ENCODE measurements at places on chromosomes 3 and 15.

- DNase-seq, result no peak
These were observed at the start of gene CASR for GRCh38 chr3:122183521-122183892. CASR (plus strand) TSS chr3:122183668; CDS start chr3:122254190, 70,522 bp downstream.

- no peak for DNase-seq
These were observed 22.9 kb upstream of the KIF23 start for GRCh38 chr15:69391046-69391757.

GRCh38 chr15:41966920-41967465 is 5.4 kb downstream of the EHD4 start:
- DNase-seq, result no peak

- no peak for DNase-seq
These were observed 479.1 kb downstream of the ZBBX start for GRCh38 chr3:166900866-166901577.

DNA sequence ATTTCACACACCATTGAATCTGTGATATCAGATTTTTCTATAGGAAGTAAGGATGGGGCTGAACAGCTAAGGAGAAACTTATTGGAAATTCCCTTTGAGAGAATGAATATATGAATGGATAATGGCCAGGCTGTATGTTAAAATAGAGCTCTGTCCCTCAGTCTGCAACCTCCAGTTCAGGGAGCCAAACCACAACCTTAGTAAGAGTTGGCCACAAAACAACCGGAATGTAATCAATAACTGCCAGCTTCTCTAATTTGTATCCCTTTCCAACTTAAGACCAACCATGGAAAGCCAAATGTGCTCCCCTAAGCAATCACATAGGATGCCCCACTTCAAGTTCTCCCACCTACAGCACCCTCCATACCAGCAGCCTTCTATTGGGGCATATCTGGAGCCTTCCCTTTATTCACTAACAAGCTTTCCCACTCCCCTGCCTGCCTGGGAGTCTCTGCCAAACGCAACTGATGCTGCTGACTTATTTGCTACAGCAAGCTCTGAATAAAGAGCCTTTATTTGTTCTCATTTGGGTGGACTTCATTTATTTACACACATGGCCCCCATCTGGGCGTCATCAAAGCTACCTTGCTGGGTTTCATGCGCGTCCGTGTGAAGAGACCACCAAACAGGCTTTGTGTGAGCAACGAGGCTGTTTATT is 75.4 kb upstream of the LARS2 start:
- DNase-seq, result no peak

GRCh38 chr3:43884581-43884980 is 193.8 kb downstream of the ABHD5 start:
- DNase-seq, result no peak

GRCh38 chr15:40582726-40583246 is 11.3 kb upstream of the KNL1 start:
- DNase-seq, result no peak

- DNase-seq, result no peak
These were observed 13.0 kb upstream of the TMEM115 start for GRCh38 chr3:50372349-50372748.

GRCh38 chr3:97297032-97297431 is 467.5 kb upstream of the ARL6 start:
- no peak for DNase-seq

DNA sequence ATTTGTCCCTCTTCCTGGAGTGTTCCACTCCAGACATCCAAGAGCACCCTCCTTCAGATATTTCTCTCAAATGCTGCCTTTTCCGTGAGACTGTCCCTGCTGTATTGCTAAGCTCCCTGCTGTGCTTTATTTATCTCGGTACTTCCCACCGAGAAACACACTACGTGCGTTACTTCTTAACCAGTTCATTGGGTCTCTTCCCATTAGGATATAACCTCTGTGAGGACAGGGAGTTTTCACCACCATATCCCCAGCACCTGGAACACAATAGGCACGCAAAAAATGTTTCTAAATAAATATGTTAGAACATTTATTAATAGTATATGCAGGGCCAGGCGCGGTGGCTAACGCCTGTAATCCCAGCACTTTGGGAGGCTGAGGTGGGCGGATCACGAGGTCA is 308.7 kb upstream of the IL12A start:
- no peak for DNase-seq

DNA sequence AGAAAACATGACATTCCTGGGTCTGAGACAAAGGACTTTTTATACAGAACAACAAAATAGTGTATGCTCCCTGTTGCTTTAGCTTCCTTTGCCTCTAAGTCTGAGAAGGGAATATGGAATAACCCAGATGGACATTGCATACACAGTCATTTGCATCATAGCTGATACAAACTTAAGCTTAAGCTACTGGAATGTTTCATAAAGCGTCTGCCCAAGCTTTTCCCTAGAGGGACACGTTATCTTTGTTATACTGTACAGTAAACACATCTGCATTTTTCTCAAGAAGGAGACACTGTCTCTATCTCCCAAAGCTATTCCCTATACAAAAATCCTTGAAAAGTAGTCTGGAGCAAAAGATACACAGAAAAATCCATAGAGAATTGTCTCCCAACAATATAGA is 775.0 kb downstream of the DIPK2A start:
- DNase-seq, result no peak

- DNase-seq, result no peak
These were observed 39.0 kb downstream of the CHDH start for GRCh38 chr3:53807117-53807810.

GRCh38 chr15:90875549-90875981 is 7.2 kb downstream of the FURIN start:
- no peak for DNase-seq

DNA sequence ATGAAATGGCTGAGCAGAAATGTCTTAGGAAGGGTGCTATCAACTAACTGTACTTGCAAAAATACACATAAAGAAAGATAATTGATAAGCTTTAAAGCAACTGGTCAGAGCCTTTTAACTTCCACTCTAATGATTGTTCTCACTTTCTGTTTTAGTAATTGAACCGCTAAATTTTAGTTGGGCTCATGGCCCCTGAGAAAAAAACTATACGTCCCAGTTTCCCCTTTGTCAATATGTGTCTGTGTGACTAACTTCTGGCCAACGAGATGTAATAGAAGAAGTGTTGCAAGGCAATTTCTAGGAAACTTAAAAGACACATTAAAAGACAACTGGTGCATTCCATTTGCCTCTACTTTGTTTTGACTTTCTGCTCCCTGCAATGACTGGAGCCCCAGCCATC is 223.9 kb downstream of the NR1D2 start:
- DNase-seq, result no peak

GRCh38 chr3:143286392-143287010 is 166.9 kb downstream of the CHST2 start:
- no peak for DNase-seq

DNA sequence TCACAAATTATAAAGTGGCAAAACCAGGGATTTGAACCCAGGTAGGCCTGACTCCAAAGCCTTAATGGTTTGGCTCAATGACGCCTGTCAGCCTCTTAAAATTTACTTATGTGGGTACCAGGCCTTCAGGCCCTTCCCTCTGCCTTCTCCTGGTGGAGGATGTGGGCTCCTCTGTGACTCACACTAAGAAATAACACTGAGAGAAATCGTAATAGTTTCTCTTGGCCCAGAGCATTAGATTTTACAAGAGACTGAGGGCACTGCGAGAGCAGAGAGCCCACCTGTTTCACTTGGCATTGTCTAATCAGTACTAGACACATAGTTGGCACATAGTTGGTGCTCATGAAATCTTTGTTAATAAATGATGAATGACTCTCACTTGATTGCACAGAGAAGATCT is 505.2 kb downstream of the SHQ1 start:
- no peak for DNase-seq

- DNase-seq, result no peak
These were observed 65.4 kb downstream of the CMSS1 start for GRCh38 chr3:99883138-99883461.

DNA sequence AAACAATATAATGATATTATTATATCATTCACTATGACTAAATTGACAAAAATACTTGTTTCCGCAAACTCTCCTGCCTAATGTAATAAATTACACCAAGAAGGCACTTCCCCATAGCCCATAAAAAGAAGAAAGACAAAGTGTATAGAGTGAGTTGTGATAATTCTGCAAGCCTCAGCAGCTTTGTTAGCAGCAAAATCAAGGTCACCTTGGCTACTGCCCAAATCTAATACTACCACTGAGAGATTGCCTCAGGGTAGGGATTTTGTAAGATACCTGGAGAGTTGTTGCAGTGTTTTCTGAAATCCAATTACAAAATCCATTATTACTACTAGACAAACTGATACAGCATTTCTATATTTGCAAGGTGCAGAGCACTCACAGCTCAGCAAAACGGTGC is 503.5 kb downstream of the FGF12 start:
- no peak for DNase-seq

- no peak for DNase-seq
These were observed 85.4 kb upstream of the ARRDC4 start for GRCh38 chr15:97875025-97875512.

GRCh38 chr3:4231041-4231440 is 72.1 kb upstream of the SETMAR start:
- no peak for DNase-seq

GRCh38 chr3:13009946-13010315 is 63.3 kb downstream of the IQSEC1 start:
- DNase-seq, result no peak

- DNase-seq, result no peak
These were observed 36.5 kb upstream of the HACD2 start for GRCh38 chr3:123621186-123621849.

DNA sequence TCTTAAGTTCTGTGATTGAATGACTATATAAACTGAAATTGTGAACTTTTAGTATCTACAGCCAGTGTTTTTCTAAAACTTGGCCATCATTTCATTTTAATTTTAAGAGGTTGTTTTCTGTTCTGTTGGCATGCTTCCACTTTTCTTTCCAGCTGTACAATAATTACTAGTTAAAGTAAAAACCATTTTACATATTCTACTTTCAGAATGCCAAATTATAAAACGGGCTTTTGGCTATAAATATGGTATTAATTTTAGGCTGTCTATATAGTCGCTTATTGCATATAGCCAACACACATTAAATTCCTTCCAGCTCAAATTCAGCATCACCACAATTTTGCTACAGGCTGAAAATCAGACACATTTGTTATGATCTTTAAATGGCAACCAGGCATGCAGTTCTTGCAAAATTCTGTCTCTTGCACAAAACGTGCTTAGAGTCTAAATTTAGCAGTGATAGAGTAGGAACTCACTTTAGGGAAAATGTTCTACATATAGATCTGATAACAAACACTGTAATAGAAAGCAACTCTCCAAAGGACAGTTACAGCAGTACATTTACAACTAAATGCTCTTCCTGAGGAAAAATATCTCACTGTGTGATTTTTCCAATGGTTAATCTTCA is 81.1 kb downstream of the BTD start:
- DNase-seq, result peak; percentile 42

- no peak for DNase-seq
These were observed 87.9 kb downstream of the WDR72 start for GRCh38 chr15:53671545-53671944.

DNA sequence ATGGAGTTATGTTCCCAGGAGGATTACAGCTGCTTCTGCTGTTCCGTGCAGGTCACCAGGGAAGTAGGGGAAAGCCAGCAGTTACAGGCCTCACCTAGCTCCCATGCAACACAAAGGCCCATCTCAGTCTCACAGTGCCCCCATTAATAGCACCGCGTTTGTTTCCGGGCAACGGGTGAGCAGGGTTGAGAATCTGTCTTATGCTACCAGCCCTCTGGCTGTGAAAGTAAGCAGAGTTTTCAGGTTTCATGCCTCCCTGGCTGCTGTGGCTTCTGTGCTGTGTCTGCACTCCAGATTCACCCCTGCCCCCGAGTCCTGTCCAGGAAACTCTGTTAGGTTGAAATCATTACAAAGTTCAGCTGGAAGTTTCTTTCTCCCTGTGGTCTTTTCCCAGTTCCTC is 254.4 kb upstream of the GPR149 start:
- no peak for DNase-seq

GRCh38 chr15:60520825-60521368 is 42.0 kb upstream of the ICE2 start:
- DNase-seq, result peak; percentile 30

- DNase-seq, result no peak
These were observed 21.0 kb downstream of the SEC61A1 start for GRCh38 chr3:128073185-128073725.

GRCh38 chr3:151328298-151328995 is 902 bp downstream of the P2RY13 start:
- no peak for DNase-seq

- no peak for DNase-seq
These were observed 3.1 kb downstream of the C3orf20 start for GRCh38 chr3:14678015-14678503.

GRCh38 chr3:152210697-152211096 is 58.0 kb upstream of the MBNL1 start:
- DNase-seq, result no peak

- DNase-seq, result no peak
These were observed 405 bp upstream of the SPG21 start for GRCh38 chr15:64990168-64990470.

- no peak for DNase-seq
These were observed 57.6 kb downstream of the HEG1 start for GRCh38 chr3:124998247-124998630.

- DNase-seq, result no peak
These were observed 823.0 kb upstream of the NECTIN3 start for GRCh38 chr3:110248666-110249065.

DNA sequence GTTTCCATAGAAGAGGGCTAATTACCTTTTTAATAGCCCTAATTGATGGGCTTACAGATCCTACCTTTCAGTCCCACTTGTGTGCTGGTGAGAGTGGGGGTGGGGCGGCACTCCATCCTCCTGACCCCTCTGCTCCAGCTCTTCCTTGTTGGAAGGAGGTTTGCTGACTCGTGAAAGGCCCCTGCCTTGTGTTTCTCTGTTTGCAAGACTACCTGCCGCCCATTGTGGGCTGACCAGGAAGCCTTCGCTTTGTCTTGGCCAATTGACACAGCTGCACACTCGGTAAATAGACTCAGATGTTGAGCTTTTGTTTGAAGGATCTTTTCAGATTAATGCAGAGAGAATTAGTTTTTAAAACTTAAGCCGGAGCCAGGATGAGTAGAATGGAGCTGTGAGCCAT is 197.3 kb upstream of the HES1 start:
- DNase-seq, result no peak

DNA sequence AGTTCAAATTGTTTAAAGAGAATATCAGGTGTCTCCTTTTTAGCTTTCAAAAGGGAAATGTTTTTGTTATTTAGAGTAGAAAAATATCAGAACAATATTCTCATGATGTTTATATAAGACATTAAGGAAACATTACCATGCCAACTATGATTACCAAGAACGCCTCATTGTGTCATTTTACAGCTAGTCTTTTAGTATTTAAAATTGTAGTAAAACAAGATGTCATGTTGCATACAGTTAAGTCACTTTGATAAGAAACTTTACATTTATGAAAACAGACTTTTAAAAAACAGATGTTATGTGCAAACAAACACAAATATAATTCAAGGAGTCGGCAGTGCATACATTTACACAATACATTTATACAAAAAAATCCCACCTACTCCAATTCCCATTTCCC is 4.4 kb downstream of the PLSCR4 start:
- no peak for DNase-seq

- DNase-seq, result peak; percentile 20
These were observed 63.3 kb downstream of the ABTB1 start for GRCh38 chr3:127735767-127736693.
